Urinary bladder (tissue), 4 donors: ENCODE measurements at places on chromosomes 11 and 22. TPM values are rescaled to one million over a fixed set of nuclear protein-coding genes. Genes with fewer than 3 reads are reported as not detected.

Gene TRIM29
- total RNA-seq = 32.3 TPM

Gene EWSR1
- 98.6 TPM for total RNA-seq

- DNase-seq = no peak
Measured at GRCh38 chr11:37402663-37403062, 804.6 kb upstream of the RAG2 start.

DNA sequence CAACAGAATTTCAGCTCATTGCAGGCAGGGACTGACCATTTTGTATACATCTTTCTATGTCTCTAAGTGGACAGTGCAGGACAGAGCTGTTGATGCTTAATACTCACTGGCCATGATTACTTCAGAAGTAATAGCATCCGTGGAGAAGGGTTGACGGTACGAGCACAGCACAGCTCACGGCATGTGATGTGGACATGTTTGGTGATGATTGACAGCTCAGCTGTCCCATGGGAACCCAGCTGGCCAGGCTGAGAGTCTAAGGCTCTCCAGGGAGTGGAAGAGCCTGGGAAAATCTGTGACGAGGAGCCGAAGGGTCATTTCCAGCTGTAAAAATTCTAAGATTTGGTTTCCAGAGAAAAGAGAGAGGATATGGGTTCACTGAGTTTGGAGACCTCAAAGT is 198.2 kb downstream of the SNX19 start:
- no peak for DNase-seq

DNA sequence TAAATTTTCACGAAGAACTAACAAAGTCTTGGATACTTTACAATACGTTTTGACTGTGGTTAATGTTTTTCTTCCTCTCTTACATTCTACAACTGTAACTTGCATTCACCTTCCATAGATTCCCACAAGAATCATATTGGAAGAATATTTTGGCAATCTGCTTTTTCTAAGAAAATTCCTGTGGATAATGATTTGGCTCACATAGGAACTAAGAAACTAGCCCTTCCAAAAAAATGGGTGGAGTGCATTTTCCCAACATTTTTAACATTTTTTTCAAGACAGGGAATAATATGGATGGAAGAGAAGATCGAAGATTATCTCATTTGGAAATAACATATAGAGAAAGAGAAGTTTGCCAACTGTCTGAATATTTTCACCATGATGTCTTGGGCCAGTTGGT is 256.9 kb upstream of the POU2AF2 start:
- no peak for DNase-seq

DNA sequence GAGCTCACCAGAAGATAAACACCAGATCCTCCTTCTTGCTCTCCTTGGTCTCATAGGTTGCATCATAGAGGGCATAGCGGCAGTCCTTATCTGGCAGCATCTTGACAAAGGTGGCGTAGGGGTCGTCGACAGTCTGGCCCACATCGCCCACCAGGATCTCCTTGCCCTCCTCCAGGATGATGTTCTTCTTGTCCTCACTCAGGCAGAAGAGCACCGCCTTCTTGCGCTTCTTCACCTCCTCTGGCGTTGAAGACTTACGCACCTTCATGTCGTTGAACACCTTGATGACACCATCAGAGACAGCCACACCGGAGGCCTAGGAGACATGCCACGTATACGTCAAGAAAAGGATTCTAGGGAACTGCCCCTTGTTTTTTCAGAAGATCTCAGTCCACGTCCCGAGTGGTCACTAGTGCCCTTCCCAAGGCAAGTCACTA is 2.0 kb downstream of the CFL1 start:
- no peak for DNase-seq

GRCh38 chr11:108204929-108205499 is 17.4 kb downstream of the NPAT start:
- no peak for DNase-seq
